AG09309 (cell line): ENCODE measurements at places on chromosomes 1 and 21.

DNA sequence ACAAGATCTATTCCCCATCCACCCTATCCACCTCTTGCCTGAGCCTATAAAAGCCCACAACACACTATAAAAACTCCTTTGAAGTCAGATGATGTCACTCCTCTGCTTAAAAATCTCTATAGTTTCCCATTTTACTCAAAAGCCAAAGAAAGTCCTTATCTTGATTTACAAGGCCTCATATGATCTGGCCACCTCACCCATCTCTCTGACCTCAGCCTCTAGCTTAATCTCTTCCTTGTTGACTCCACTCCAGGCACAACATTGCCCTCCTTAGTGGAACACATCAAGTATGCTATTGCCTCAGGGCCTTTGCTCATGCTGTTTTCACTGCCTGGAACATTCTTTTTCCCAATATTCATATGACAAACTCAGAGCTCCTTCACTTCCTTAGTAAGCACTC lies 33.3 kb downstream of the ZNF281 start:
- no peak for DNase-seq

DNA sequence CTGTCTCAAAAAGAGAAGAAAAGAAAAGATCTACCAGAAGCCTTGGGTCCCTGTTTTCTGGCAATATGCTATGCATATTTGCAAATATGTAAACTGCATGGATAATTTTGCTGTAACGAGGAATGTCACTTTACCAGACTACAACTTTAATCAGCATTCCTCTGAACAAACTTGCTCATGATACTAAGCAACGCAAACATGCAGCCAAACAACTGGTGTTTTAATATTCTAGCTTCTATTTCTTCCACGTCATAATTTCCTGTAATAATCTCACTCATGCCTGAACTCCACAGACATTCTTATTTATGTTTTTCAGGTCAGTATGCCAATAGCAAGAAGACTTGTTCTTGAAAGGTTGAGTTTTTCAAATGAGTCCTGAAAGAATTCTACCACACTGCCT lies 114.1 kb downstream of the SIM2 start:
- DNase-seq, result no peak

- no peak for DNase-seq
Measured at GRCh38 chr1:228101994-228102790, 933 bp downstream of the C1orf35 start.

GRCh38 chr1:35530946-35531345 lies 26.3 kb downstream of the KIAA0319L start:
- DNase-seq, result no peak

DNA sequence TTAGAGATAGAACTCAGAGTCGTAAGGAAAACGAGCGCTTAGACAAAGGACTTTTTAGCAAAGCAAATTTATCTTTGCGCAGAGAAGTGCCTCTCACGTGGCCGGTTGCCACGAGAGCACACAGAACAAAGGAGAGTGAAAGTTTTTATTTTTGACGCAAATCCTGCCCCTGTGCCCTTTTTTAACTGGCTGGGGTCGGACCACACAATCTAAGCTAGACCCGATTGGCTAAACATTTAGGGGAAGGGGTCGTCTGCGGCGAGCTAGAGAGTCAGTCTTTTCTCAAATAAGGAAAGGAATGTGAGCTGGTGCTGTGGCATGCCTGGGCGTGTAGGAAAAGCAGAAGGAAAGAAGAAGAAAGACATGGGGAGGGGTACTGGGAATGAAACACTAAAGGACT lies 2.4 kb downstream of the KRTAP10-2 start:
- DNase-seq, result no peak

DNA sequence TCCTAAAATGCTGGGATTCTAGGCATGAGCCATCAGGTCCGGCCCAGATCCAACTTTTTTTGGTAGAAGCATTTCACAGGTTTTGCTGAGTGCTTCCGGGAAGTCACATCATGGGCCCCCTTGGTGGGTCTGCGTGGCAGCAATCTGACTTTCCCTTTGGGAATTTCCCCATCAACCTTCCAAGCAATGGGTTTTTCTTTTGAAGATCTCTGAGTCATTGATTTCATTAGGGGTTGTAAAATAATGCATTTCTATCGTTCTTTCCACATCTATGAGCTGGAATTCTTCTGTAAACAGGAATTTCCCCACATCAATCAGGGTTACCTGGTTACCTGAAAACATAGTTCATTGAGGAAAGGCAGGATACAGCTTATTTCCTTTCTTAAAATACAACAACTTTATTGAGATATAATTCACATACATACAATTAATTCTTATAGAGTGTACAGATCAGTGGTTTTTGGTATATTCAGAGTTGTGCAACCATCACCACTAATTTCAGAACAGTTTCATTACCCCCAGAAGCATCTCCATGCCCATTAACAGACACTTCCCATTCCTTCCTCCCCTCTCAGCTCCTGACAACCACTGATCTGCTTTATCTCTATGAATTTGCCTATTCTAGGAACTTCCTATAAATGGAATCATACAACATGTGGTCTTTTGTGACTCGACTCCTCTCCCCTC lies 9.9 kb upstream of the ZBTB17 start:
- DNase-seq, result no peak

- no peak for DNase-seq
Measured at GRCh38 chr1:81606656-81607055, 194.1 kb upstream of the ADGRL2 start.
